A549 treated with DMSO at 1 μM for 4 hours (cell line): ENCODE measurements at places on chromosomes 16 and 17. TPM values are rescaled to one million over a fixed set of nuclear protein-coding genes. Genes with fewer than 3 reads are reported as not detected.

The CIBAR2 gene
- 0.10 TPM in 1 of 5 replicates, not detected in the others for total RNA-seq

The IL17C gene
- total RNA-seq: not detected in 5 replicates

The SOCS7 gene
- 13.9 to 18.2 TPM (median 17.2 TPM) in 5 replicates for total RNA-seq

The PLEKHH3 gene
- total RNA-seq: 16.0 to 20.7 TPM (median 16.6 TPM) in 5 replicates

The GSDMA gene
- not detected in 5 replicates for total RNA-seq

The SCN4A gene
- total RNA-seq: 0.04 to 0.15 TPM (median 0.07 TPM) in 4 of 5 replicates, not detected in the other

The DBF4B gene
- total RNA-seq: 26.8 to 31.8 TPM (median 28.9 TPM) in 5 replicates

The RSL1D1 gene
- total RNA-seq: 222 to 272 TPM (median 265 TPM) in 5 replicates

The KRTAP2-2 gene
- not detected in 5 replicates for total RNA-seq

The NPIPB12 gene
- 26.9 to 44.4 TPM (median 33.2 TPM) in 5 replicates for total RNA-seq

The CD7 gene
- 0.08 TPM in 1 of 5 replicates, not detected in the others for total RNA-seq

The SLC35G6 gene
- not detected in 5 replicates for total RNA-seq

The TVP23B gene
- total RNA-seq: 67.9 to 80.6 TPM (median 73.9 TPM) in 5 replicates

The PLA2G15 gene
- 12.2 to 15.0 TPM (median 14.2 TPM) in 5 replicates for total RNA-seq

The KRT33B gene
- total RNA-seq: 0.07 to 0.28 TPM (median 0.15 TPM) in 3 of 5 replicates, not detected in the others

The ADGRG3 gene
- total RNA-seq: 0.51 to 0.79 TPM (median 0.63 TPM) in 5 replicates

The FBXW10 gene
- total RNA-seq: 0.95 to 1.6 TPM (median 1.2 TPM) in 5 replicates

The PYY gene
- 0.17 TPM in 1 of 5 replicates, not detected in the others for total RNA-seq

The EPX gene
- total RNA-seq: not detected in 5 replicates

The KRT14 gene
- 0.08 to 0.36 TPM (median 0.15 TPM) in 4 of 5 replicates, not detected in the other for total RNA-seq

The PRAC2 gene
- not detected in 5 replicates for total RNA-seq

The VMP1 gene
- 150 to 194 TPM (median 170 TPM) in 5 replicates for total RNA-seq

The C1QTNF8 gene
- not detected in 5 replicates for total RNA-seq
